ENCODE measurements at places on chromosomes 7 and 10.
A peak's percentile ranks its signal among the peaks of the same experiment; 100 is the strongest.

DNA sequence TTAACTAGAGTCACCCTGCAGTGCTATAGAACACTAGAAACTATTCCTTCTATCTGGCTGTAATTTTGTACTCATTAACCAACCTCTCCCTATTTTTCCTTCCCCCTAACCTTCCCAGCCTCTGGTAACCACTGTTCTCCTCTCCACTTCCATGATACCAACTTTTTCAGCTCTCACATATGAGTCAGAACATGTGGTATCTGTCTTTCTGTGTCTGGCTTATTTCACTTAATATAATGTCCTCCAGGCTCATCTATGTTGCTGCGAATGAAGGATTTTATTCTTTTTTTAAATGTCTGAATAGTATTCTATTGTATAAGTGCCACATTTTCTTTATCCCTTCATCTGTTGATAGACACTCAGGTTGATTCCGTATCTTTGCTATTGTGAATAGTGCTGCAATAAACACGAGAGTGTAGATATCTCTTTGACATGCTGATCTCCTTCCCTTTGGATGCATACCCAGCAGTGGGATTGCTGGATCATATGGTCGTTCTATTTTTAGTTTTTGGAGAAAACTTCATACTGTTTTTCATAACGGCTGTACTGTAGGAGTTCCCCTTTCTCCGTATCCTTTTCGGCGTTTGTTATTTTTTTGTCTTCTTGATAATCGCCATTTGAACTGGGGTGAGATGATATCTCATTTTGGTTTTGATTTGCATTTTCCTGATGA, 101.4 kb downstream of the FAM107B start:
- DNase-seq = no peak

DNA sequence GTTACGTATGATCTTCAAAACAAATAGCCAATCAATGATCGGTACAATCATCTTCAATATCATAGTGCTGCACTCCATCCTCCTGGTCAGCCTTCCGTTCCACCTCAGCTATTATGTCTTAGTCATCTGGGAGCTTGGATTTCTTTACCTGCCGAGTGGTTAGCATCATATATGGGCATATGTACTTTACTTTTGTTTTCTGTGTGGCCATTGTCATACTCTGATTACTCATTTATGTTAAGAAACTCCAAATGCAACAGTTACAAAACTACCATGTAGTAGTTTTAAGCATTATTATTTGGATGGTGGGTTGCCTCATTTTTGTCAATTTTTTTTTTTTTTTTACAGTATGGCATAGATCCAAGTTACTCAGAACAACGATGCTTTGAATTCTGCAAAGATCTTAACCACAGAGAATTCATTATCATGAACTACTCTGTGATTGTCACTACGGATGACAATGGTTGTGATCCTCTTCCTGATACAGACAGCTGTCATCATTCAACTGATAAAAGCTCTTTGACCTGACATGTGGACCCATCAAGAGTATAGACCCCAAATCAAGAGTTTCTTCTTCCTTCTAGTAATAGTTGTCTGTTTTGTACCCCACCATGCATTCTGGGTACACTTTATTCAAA, 52.1 kb upstream of the NME8 start:
- DNase-seq = no peak

- no peak for DNase-seq
These were observed 74.8 kb upstream of the HDAC9 start for GRCh38 chr7:18420748-18421147.

DNA sequence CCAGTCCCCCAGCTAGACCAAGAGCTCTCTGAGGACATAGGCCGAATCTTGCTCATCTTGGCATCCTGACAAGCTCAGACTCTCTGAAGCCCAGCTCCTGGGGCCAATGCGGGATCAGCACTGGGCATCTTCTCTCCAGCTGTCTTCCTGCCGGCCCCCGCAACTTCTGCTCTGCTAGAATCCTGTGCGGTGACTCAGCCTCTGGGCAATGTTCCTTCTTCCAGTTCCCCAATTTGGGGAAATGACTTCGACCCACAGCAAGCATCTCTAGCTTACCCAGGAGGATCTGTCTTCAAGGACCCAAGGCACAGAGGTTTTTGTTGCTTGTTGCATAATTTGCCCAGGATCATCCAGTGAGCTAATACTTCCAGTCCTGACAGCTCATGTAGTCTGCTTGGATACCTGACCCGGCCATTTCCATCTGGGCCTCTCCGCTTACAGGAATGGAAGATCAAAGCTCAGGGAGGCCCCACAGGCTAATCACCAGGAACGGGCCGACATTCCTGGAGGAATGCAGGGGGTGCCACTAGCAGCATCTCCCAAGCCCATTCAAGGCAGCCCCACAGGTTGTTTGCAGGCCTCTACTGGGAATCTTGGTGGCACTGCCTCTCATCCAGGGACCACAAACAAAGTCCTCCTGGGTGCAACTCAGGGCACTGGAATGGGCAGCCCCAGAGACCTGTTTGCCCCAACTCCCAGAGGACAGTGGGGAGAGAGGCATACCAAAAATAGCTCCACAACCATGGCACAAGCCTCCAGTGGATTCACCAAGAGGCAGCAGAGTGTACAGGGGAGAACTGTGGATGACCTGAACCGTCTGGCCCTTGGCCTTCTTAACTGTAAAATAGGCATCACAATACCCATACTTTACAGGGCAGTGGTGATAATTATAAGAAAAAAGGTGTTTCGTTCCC, 151.9 kb downstream of the NEURL1 start:
- DNase-seq = no peak

DNA sequence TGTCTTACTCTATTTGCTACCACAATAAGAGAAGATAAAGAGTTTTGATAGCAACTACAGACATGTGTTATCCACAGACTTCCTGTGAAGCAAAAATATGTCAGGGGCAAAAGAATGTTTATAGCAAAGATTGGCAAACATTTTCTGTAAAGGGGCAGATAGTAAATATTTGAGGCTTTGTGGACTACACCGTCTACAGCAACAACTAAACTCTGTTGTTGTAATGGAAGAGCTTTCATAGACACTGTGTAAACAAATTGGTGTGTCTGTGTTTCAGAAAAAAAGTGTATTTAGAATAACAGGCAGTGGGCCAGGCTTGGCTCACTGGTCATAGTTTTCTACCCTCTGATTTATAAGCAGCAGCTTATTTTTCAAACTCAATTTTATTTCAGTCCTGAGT, 521.4 kb downstream of the ANKRD7 start:
- no peak for DNase-seq

DNA sequence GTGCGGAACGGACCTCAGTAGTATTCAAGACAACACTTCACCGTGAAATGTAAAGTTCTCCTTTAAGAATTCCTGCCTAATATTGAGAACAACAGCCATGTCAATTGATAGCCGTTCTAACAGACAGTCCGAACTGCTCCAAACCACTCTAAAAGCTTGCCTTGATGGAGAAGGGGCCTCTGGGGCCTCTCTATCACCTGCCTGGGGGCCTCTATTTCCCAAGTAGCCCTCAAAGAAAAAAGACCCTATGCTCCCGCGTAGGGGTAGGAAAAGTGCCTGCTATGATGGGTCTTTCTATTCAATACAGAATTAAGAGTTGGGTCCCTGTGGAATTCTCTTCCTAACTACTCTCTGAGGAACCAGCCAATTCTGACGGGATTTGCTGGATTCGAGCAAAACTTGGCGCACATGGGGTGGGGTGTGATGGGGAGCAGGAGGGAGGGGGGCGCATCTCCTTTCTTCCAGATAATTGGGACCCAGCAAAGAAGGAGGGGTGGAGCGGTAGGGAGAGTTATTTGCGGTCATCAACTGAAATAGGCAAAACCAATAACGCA, 8.3 kb upstream of the DLX6 start:
- DNase-seq = peak; percentile 36
